ENCODE measurements at places on chromosomes 16 and 17. TPM values are rescaled to one million over a fixed set of nuclear protein-coding genes. Genes with fewer than 3 reads are reported as not detected.

SPNS2 gene
- 58.2 TPM for polyA plus RNA-seq

TP53TG3C gene
- not detected for polyA plus RNA-seq

ADGRG3 gene
- not detected for polyA plus RNA-seq

GDPD3 gene
- 10.9 TPM for polyA plus RNA-seq

NPIPA7 gene
- polyA plus RNA-seq, result 12.7 TPM

RNF112 gene
- polyA plus RNA-seq, result 1.7 TPM

KRT17 gene
- 1.7 TPM for polyA plus RNA-seq

OR1F1 gene
- polyA plus RNA-seq, result not detected

All from left renal cortex interstitium (tissue), 4 donors.